ENCODE measurements at places on chromosomes 7 and 10. TPM values are rescaled to one million over a fixed set of nuclear protein-coding genes. Genes with fewer than 3 reads are reported as not detected.

GIMAP4 gene
- not detected for total RNA-seq

PIP4K2A gene
- 22.6 TPM for total RNA-seq

EN2 gene
- not detected for total RNA-seq

PLXNA4 gene
- 0.01 TPM for total RNA-seq

SORCS1 gene
- total RNA-seq = not detected

LHFPL3 gene
- total RNA-seq = not detected

TMEM270 gene
- not detected for total RNA-seq

CPVL gene
- total RNA-seq = 30.7 TPM

PARD3 gene
- total RNA-seq = 60.0 TPM

UPK3B gene
- total RNA-seq = not detected

RBP4 gene
- 642 TPM for total RNA-seq

ENTPD1 gene
- 0.07 TPM for total RNA-seq

NUTM2A gene
- 0.31 TPM for total RNA-seq

SLC39A12 gene
- not detected for total RNA-seq

SERPINE1 gene
- total RNA-seq = 9.2 TPM

MEIG1 gene
- not detected for total RNA-seq

ATE1 gene
- 68.9 TPM for total RNA-seq

SLC26A3 gene
- 0.08 TPM for total RNA-seq

DMBT1 gene
- not detected for total RNA-seq

TUBB8 gene
- 0.31 TPM for total RNA-seq

USP6NL gene
- 22.9 TPM for total RNA-seq

ITPRID1 gene
- not detected for total RNA-seq

ARMC3 gene
- total RNA-seq = not detected

EPHA1 gene
- total RNA-seq = 17.1 TPM

PRLHR gene
- not detected for total RNA-seq

ACTL6B gene
- not detected for total RNA-seq

PCLO gene
- 0.29 TPM for total RNA-seq

SCART1 gene
- 0.46 TPM for total RNA-seq

CLEC2L gene
- total RNA-seq = 0.20 TPM

PPP1R3C gene
- total RNA-seq = 18.7 TPM

MYOF gene
- total RNA-seq = 0.42 TPM

FLNC gene
- 0.01 TPM for total RNA-seq

HEPACAM2 gene
- not detected for total RNA-seq

LRRC18 gene
- not detected for total RNA-seq

MSRB2 gene
- total RNA-seq = 5.2 TPM

LRIT1 gene
- total RNA-seq = not detected

HYAL4 gene
- not detected for total RNA-seq

RNF32 gene
- not detected for total RNA-seq

NYAP1 gene
- 0.15 TPM for total RNA-seq

TM9SF3 gene
- total RNA-seq = 86.8 TPM

CDH23 gene
- total RNA-seq = not detected

GDF2 gene
- total RNA-seq = not detected

PNLIPRP2 gene
- total RNA-seq = 0.95 TPM

C10orf67 gene
- total RNA-seq = not detected

TBRG4 gene
- 90.3 TPM for total RNA-seq

MINDY4 gene
- total RNA-seq = not detected

STEAP4 gene
- total RNA-seq = not detected

CRTAC1 gene
- not detected for total RNA-seq

NEURL1 gene
- not detected for total RNA-seq

MRPL32 gene
- total RNA-seq = 56.0 TPM

METTL27 gene
- total RNA-seq = 2.0 TPM

MKLN1 gene
- 75.4 TPM for total RNA-seq

CPN1 gene
- total RNA-seq = 8.1 TPM

NEBL gene
- not detected for total RNA-seq

GBX1 gene
- not detected for total RNA-seq

OPALIN gene
- not detected for total RNA-seq

GCK gene
- total RNA-seq = not detected
